ENCODE measurements at places on chromosomes 2 and 18. TPM values are rescaled to one million over a fixed set of nuclear protein-coding genes. Genes with fewer than 3 reads are reported as not detected.

Gene RNASEH1
- total RNA-seq, result 24.4 TPM

Gene CFAP65
- not detected for total RNA-seq

DNA sequence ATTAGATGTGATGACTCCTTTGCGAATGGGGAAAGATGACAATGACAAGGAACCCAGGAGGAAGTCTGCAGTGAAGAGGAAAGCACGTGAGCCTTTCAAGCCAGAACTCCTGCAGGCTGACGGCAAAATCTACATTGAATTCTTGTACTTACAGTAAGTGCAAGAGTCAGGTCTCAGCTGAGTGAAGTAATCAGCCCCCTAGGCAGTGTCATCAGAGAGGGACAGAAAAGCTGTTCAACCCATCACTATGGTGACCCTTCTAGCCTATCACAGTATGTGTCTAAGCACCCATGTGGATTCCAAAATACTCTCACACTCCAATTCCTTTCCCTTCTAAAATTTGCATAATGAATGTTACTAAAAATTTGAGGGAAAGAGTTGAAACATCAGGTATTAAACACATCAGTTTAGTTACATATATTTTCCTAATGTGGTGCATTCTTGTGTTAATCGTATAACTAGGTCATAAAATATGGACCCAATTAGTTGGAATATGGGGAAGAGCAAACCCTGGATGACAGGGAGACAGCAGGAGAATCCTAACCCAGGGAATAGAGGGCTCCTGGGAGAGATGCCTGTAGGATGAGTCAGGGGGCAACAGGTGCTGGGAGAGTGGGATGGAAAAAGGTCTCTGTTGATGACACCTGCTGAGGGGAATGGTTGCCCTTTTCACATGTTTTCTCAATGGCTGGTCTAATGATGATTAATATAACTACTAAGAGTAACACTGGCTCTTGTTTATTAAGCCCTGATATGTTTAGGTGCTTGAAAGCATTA lies 39.5 kb downstream of the VWC2L start:
- H3K36me3 ChIP-seq, result no peaks in the 10 kb centered on the region
- DNase-seq, result no peak
- H3K27ac ChIP-seq, result no peak overlapping the region
- H3K27me3 ChIP-seq, result no peaks in the 10 kb centered on the region
- H3K4me3 ChIP-seq, result no peak overlapping the region

Gene ADD2
- total RNA-seq, result 0.86 TPM

Gene LRP1B
- 0.95 TPM for total RNA-seq

Gene TMEM247
- not detected for total RNA-seq

GRCh38 chr18:5704847-5705246 lies 161.1 kb upstream of the EPB41L3 start:
- H3K27me3 ChIP-seq, result no peaks in the 10 kb centered on the region
- no peak overlapping the region for H3K27ac ChIP-seq
- DNase-seq, result no peak
- no peak overlapping the region for H3K4me3 ChIP-seq
- no peaks in the 10 kb centered on the region for H3K36me3 ChIP-seq

DNA sequence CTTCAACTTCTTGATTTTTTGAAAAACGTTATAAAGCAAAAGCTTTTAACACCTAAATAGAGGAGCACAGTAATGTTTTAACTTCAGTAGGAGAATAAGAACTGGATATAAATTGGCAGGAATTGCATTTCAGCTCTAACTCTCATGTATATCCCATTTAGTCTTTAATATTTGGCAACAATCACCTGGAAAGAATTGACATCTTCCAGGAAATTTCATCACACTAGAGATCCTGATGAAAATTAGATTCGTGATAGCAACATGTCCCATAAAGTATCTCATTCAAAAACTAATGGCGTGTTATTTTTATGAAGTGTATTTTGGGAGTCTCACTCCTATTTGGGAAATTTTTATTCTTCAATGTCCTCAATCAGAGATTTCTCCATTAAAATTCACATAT lies 131.1 kb upstream of the DNAJC10 start:
- DNase-seq, result no peak
- H3K27ac ChIP-seq, result no peak overlapping the region

Gene L3MBTL4
- total RNA-seq, result 1.1 TPM
